NCI-H1092 (cell line): ENCODE measurements at places on chromosomes 7 and 10.

DNA sequence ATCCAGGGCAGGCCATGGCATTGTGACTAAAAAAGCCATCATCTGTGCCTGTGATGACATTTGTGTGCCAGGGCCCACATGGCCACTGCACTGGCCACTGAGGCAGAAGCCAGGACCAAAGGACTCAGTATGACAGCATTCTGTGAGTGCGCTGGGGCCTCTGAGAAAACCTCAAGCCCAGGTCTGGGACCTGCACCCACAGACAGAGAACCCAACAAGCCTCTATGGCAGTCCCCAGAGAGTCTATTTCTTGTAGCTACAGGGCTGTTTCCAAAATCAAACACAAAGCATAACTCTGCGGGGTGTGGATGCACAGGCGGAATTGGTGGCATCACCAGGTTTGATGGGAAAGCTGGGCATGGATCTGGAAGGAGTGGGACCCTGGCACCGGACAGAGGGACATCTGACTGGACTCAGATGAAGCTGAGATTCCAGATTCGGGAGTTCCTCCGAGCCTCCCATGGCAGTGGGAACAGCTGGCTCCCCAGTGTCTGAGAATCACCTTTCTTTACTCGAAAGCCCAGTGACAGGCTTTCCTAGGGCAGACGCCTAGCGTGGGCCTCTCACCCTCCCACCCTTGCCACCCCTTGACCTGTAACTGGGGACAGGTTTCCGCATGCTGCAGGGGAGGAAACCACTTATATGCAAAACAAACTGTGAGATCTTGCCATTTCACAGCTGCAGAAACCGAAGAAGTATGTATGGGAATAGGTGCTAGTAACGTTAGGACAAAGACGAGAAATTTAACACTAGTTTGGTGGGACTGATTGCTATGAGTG lies 70.6 kb upstream of the RHEB start:
- DNase-seq = no peak

GRCh38 chr7:111527545-111527944 lies 34.7 kb downstream of the IMMP2L start:
- no peak for DNase-seq

GRCh38 chr7:85341973-85342372 lies 155.1 kb upstream of the SEMA3D start:
- DNase-seq = no peak

DNA sequence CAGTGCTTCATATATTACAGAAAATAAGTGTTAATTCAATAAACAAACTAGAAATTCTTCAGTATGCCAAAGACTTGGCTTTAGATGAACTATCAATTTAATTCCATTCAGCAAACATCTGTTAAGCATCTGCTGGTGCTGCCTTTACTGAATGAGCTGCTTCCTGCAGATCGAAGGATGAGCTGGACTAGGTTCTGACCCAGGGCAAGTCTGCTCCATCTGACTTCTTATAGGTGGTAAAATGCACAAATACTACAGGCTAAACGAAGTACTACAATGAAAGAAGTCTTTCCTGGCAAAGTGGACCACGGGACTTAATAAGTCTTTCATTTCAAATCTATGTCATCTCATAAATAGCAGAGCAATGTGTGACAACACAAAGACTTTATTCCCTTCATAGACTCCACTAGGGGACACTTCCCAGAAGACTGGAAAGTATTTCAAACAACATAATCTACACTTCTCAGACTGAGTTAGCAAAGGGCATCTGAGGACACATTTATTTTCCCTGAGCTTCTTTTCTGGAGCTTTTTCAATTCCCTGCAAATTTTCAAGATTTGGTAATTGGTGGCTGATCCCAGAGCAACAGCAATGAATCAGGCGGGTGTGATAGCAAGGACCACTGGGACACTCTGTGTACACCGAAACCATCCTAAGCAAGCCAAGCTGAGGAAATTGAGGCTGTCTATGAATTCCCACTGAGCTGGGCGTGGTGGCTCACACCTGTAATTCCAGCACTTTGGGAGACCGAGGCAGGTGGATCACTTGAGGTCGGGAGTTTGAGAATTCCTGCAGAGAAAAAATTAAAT lies 108.9 kb upstream of the FRMD4A start:
- DNase-seq = no peak

GRCh38 chr10:31808258-31809218 lies 120.1 kb downstream of the ARHGAP12 start:
- peak; percentile 6 for DNase-seq

GRCh38 chr7:46664453-46664852 lies 743.4 kb upstream of the IGFBP3 start:
- DNase-seq = no peak

- no peak for DNase-seq
Observed at GRCh38 chr10:98403812-98404504, 11.0 kb downstream of the PYROXD2 start.
